ENCODE measurements at places on chromosomes 16 and 17.

GRCh38 chr17:80347948-80348351, 67.0 kb upstream of the ENDOV start:
- DNase-seq, result no peak

- no peak for DNase-seq
Observed at GRCh38 chr16:19748389-19749168, 30.5 kb downstream of the IQCK start.

- DNase-seq, result no peak
Observed at GRCh38 chr16:76277460-76278030, 344 bp downstream of the CNTNAP4 start.

DNA sequence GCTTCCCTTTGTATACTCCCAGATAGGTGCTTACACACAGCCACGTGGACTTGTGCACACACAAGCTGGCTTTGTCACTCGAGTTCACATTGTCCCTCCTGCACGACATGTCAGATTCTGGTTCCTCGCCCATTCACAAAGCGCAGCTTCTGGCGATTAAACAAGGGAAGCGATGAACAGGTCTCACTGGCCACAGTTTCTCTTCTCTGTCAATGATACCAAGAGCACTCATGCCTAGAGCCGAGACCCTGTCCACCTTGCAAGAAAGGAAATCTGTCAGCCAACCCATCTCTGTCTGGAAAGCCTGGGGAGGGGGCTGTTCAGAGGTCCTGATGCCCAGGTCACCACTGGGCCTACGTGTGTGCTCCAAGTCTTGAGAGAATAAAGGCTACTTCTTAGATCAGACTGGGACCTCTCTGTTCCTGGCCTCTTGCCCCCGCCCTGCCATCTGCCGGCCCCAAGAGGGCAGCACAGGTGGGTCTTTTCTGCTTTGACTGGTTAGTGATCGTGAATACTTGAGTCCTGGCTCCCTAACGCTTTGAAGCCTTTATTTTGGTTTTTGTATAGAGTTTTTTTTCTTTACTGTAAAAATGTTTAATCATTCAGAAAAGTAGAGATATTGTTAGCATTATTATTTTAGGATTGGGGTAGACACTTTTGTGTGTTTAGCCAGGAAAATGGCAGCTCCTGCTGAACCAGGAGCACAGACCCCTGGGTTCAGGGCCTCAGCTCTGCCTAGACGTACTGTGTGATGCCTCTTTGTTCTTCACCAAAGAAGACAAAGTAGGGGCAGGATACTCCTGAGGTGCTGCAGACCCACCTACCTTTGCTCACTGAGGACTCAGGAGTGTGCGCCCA, 104.7 kb downstream of the MRM1 start:
- peak; percentile 59 for DNase-seq

- DNase-seq, result no peak
Observed at GRCh38 chr16:56038564-56039098, 152.7 kb upstream of the GNAO1 start.

DNA sequence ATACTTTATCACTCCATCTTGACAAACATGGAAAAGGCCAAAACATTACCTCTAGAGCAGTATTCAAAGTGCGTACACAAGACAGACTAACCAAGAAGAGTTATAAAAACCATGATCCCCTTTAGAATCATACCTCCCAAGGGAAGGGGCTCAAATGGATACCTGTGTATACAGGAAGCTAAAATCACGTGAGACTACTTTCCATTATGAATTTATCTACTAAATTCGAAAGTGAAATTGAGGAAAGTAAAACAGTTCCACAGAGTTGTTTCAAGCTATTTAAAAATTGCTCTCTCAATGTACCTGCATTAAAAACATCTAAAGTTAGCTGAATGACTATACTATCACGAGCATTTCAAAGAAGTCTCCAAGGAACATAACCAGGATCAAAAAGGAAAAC, 32.7 kb downstream of the AP1G1 start:
- no peak for DNase-seq

DNA sequence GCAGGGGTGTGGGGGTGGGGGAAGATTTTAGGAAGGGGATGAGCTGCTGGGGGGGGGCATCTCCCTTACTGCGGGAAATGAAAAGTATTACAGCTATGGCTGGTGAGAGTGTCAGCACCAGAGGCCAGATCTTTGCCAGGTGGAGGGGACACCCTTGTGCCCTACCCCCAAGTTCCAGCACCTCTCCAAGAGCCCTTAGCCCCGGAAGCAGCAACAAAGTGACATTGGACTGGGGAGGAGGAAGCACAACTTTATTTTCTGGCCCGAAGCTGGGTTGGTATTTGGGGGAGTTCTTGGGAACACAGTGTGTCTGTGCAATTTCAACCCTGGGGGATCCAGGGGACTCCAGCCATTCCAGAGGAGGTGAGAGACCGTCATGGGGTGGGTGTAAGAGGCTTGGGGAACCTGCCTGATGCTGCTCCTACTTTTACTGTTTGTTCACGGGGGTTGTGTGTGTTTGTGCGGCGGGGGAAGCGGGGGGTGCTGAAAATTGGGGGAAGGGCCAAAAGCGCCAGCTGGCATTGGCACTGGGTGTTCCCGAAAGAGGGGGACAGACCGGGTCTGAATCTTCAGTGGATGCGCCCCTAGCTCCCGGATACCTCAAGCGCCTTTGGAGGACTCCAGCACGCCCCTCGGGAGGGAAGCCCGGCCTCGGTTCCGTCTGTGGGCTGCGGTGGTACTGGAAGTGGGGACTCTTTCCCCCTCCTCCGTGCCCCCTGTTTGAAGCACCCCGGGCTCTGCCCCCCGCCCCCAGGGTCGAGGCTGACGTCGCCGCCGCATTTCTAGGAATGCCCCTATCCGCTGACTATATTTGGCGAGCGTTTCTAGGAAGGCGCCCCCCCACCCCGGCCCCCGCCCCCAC, 230.3 kb downstream of the MRTFB start:
- peak; percentile 36 for DNase-seq

DNA sequence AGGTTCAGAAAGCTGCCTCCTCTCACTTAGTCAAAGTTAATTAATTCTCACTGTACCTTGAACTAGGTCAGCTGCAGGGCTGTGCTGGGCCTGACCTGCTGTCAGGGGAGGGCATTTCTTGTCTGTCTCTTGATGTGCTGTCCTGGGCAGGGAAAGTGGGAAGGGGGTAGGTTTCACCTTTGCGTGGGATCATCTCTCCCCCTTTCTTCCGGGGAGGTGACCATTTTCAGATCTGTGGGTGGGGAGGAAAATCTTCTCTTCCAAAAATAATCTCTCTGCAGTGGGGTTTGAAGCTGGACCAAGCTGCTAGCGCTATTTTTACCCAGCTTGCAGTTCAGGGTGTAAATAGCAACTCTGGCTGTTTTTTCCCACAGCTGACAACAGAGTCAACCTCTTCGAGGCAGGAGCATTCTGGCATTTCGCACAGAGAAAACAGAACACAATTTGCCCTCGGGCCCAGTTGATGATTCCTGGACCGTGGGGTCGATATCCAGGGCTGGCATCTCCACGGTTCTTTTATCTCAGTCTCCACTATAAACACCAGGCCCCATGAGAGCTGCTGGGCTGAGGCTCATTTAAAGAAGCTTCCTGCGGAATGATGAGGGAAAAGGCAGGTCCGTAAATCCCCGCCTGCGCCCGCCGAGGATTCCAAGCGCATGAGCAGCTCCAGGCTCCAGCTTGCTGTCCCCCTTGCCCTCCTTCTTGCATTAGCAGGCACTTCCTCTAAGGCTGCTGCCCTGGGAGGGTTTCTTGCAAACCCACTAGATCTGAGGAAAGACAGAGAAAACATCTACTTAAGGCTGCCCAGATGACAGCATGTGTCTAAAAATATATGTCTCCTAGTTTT, 93.9 kb downstream of the YPEL2 start:
- no peak for DNase-seq

DNA sequence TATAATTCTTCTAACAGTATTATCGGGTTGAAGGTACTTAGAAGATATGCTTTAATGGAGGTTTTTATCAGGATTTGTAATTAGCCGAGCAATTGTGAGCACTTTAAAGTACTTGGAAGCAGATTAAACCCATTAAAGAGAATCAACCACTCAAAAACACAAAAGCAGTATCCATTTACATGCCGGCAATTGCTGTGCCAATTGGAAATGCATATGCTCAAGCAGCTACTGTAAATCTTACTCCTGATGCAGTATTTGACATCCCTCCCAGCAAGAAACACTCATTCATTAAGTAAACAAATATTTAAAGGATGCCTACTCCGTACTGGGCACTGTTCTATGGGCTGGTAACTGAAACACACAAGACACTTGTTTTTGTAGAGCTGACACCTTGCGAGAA, 11.4 kb upstream of the CCL1 start:
- DNase-seq, result no peak

DNA sequence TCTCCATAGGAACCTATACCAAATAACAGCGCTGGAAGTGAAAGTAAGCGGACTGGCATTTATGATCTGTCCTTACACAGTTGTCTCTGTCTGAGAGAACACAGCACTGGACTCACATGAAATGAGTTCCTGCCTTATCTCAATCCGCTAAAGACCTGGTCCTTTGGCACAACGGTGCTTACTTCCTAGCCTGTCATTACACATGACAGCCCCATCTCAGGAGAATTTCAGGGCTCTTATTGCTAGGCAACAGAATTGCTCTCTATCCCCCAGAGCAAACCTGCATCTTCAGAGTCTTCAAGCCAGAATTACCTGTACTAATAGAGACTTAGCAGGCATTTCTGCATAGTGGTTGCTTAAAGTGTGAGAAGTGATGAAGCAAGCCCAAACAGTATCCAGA, 4.3 kb downstream of the KCNJ2 start:
- no peak for DNase-seq

- peak; percentile 54 for DNase-seq
Observed at GRCh38 chr17:45834471-45835396, 9.9 kb upstream of the SPPL2C start.

DNA sequence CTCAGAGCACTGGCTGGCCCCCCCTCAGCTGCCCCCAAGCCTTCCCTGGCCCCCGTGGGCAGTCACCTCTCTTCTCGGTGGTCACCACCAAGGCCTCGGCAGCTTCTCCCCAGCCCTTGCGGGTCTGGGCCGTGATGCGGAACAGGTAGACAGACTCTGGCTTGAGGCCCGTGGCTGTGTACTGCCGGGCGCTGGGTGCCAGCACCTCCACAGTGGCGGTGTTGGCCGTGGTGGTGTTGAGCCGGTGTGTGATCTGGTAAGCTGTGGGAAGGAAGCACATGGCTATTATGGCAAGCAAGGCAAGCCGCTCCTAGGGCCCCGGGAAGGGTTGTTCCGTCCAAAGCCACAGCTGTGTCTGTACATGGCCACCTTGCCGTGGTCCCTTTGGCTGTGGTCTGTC, 78.4 kb upstream of the CDC42EP4 start:
- DNase-seq, result no peak
